Pons (tissue), 1 donor: ENCODE measurements at places on chromosomes 7 and 10.

GRCh38 chr10:70592746-70593512, 9.6 kb downstream of the PRF1 start:
- DNase-seq, result no peak

GRCh38 chr7:130875901-130876300, 141.9 kb upstream of the KLF14 start:
- no peak for DNase-seq

DNA sequence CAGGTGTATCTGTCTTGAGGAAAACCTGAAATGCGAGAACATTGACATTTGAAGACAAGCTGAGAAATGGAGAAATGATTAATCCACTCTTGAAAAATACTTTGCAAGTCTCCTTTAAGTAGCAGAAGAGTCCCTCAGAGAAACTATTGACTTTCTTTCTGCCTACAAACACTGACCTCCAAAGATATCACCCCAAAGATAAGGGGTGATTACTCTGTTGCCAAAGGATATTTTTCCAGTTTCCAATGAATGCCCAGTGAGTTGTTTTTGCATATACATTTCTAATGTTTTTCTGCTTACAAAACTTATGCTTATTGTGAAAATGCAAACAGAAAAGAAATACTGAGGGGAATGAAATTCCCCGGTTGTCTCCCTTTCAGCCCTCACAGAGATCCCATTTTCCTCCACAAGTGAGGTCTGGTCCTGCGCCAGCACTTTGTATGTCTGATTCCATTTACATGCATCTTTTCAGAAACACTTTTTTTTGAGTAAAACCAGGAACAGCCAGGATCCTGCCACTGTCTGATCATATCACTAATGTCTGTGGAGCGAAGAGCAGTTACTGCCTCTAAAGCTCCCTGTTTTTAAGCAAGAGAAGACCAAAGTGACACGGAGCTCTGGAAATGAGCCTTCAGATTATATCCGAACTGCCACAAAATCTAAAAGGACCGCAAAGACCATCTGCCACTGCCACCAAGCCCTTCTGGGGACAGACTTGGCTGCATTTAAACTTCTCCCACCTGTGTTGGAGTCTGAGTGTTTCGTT, 82.9 kb upstream of the PDCD4 start:
- peak; percentile 49 for DNase-seq

GRCh38 chr10:79397051-79397450, 48.4 kb downstream of the ZCCHC24 start:
- DNase-seq, result no peak

- DNase-seq, result no peak
Observed at GRCh38 chr7:113368256-113368655, 249.9 kb upstream of the SMIM30 start.

- no peak for DNase-seq
Observed at GRCh38 chr7:7568553-7568952, 1.9 kb downstream of the MIOS start.

- no peak for DNase-seq
Observed at GRCh38 chr7:39504963-39505362, 61.2 kb upstream of the YAE1 start.

- no peak for DNase-seq
Observed at GRCh38 chr10:117360994-117361667, 14.1 kb downstream of the PDZD8 start.

DNA sequence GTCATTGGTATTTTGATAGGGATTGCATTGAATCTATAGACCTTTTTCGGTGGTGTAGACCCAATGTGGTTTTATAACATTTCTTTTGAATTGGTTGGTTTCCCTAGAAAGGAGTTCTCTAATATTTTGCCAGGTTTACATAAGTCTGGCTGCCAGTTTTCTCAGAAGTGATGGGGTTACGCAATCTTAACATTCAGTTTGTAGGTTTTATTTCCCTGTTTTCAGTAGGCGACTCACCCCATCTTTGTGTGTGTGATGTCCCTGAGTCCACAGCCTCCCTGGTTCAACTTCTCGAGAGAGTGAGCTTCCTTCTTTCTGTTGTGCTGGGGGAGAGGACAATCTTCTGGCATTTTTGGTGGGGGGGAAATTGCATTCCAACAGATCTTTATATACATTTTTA, 9.6 kb upstream of the KIF5B start:
- peak; percentile 55 for DNase-seq

DNA sequence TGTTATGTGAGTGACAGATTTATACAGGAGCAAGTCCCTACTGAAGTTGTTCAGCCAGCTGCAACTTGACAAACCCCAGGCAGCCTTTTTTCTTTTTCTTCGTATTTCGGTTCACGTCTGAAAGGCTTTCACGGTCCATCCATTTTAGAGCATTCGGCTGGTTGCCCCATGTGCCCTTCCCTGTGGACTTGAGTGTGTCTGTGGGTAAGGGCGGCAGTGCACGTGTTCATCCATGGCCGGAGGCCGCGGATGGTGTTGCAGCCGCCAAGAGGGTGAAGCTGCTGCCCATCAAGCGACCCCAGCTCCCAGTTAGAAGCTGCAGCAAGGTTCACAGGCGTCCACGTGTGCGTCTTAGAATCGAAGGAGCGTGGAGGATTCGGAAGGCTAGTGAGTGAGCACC, 35.9 kb downstream of the PPP2R2D start:
- no peak for DNase-seq

GRCh38 chr7:91435381-91436059, 171.3 kb downstream of the FZD1 start:
- DNase-seq, result no peak

DNA sequence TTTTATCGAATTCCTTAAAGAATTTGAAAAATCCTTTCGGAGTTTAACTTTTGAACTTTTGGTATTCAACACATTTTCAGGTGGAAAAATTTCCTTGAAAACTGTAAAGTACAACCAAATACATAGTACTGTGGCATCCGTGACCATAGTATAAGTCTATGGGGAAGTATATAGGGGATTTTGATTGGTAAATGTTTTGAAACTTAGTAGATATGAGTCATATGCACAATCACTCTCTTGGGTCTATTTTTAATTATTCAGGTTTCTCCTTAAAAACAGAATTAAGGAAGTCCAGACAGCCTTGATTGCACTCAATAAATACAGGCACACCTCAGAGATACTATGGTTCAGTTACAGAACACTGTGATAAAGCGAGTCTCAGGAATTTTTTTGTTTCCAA, 64.2 kb downstream of the AVL9 start:
- DNase-seq, result no peak

- DNase-seq, result no peak
Observed at GRCh38 chr10:80509403-80510161, 28.1 kb upstream of the SH2D4B start.

- DNase-seq, result peak; percentile 17
Observed at GRCh38 chr7:90788052-90788451, 191.9 kb downstream of the CDK14 start.

GRCh38 chr10:35639021-35639727, 2.9 kb downstream of the FZD8 start:
- no peak for DNase-seq

DNA sequence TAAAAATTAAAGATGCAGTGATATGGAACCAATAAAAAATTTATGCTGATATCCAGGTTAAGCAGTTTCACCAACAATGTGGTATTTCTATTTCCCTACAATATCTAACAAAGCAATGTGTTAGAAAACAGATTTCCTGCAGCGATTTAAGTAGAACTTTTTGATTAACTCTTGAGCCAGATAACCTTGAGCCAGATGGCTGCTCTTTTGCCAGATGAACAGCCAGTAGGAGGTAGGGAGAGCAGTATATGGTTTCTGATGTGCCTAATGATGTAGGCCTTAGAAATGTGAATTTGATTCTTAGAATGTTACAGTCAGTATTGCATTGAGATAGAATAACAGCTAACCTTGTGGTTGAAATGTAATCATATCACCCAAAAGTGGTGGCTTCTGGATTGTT, 31.1 kb downstream of the STAMBPL1 start:
- no peak for DNase-seq

GRCh38 chr10:14570800-14571199, 203.9 kb downstream of the FAM107B start:
- peak; percentile 79 for DNase-seq

GRCh38 chr10:98417973-98418664, 3.1 kb upstream of the PYROXD2 start:
- no peak for DNase-seq

DNA sequence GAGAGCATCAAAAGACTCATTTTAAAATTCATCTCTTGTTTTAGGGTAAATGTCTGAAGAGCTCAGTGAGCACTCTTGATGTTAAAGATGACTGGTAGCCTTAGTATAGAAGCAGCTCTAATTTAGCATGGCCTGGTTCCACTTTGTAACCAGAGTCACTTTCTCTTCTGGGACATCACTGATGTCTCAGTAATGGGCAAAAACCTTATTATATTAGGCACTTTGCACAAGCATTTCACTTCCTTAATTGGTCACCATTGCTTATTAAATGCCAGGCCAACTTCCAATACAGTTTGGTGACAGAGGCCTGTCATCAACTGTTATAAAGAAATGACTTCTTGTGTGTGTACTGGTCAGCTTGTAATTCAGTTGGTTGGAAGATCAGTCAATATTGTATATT, 53.0 kb downstream of the STEAP1B start:
- no peak for DNase-seq

- no peak for DNase-seq
Observed at GRCh38 chr7:90817151-90817550, 221.0 kb downstream of the CDK14 start.

GRCh38 chr7:36303202-36304098, 86.2 kb upstream of the ANLN start:
- peak; percentile 95 for DNase-seq

GRCh38 chr7:70733090-70733489, 398.9 kb upstream of the GALNT17 start:
- no peak for DNase-seq

DNA sequence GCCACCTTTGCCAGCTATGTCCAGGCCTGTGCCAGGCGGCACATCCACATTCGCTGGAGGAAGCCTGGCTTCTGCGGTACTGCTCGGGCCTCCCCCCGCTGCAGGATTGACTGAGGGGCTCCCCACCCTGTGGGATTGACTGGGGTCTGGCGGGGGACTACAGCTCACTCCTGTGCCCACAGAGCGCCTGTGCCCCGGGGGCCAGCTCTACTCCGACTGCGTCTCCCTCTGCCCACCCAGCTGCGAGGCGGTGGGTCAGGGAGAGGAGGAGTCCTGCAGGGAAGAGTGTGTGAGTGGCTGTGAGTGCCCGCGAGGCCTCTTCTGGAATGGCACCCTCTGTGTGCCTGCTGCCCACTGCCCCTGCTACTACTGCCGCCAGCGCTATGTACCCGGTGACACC, 6.7 kb upstream of the ZNF467 start:
- no peak for DNase-seq

DNA sequence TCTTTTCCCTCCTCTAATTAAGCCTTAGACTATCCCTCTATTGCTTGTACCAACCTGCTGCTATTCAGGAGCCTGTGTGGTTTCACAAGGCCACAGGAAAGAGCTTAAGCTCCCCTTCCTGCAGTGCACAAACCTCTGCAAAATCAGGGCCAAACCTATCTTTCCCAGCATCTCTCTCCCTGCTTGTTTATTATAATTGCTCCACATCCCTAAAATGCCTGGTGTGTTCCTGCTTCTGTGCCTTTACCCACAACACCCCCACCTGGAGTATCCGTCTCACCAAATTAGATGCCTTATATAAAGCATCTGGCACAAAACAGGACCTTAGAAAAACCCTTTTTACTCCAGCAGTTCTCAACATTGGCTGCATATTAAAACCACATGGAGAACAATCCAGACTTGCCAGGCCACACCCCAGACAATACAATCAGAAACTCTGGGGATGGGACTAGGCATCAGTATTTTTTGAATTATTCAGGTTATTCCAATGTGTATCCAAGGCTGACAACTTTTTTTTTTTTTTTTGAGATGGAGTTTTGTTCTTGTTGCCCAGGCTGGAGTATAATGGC, 16.7 kb downstream of the SEC31B start:
- DNase-seq, result no peak

- DNase-seq, result no peak
Observed at GRCh38 chr7:43302773-43303460, 190.5 kb downstream of the HECW1 start.

DNA sequence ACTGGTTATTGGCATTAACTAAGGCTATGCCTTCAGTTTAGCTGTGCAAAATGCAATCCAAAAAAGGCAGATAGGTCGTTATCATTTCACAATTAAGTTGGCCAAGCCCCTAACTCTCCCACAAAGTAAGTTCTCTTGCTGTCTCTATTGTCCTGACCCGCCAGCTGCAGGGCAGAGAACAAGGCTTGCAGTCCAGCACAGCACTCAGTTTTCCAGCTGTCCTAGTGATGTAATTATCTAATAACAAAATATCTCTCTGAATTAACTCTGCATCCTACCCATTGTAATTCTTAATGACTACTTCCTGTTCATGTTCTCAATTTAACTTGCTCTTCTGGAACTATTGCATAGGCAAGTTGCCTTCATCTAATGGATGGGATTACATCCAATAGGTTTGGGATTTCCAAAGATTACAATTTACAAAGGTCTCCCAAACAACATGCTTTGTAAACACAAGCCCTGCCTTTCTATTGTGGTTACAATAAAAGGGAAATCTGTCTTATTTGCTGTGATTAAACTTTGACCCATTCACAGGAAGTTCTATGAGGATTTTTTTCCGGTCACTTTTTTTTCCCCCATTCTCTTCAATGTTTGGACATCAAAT, 55.2 kb downstream of the CDK6 start:
- DNase-seq, result peak; percentile 91

DNA sequence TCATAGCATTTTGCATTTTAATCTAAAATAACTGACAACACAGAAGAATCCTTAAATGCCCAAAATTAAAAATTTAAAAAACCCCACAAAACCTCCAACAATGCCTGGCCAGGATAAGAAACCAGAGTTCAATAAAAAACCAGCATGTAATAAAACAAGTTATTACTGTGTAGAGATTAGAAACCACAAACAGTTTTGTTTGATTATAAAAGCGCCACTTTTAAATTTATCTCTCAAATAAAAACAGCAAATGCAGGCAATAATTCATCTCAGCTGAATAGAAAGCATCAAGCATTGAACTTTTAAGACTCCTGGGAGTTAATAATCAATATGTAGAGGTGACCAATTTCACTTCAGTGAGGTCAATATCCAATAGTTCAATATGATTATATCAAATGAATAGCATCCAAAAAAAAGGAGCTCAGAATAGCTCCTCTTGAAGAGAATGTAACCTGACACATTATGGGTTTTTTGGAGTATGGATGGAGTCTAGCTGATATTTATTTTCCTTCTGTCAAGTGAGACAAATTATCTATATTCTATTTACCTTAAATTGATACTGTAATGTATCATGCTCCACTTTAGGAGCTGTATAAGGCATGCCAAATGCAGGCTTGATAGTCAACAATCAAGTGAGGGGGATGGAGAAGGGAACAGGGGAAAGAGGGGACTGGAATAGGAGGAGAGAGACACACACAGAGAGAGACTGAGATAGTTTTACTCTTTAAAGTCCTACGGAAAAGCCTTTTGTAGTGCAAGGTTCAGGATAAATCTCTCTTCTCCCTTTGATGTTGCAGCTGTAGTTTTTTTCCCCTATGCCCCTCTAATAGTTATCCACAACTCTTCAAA, 130.9 kb downstream of the RSU1 start:
- no peak for DNase-seq

GRCh38 chr10:129604333-129605032, 137.4 kb downstream of the MGMT start:
- no peak for DNase-seq

- peak; percentile 69 for DNase-seq
Observed at GRCh38 chr10:13816195-13816925, 229.6 kb downstream of the PRPF18 start.
